Hair follicular keratinocyte (primary cell): ENCODE measurements at places on chromosomes 5 and 9. TPM values are rescaled to one million over a fixed set of nuclear protein-coding genes. Genes with fewer than 3 reads are reported as not detected.

Gene LCN15
- total RNA-seq: not detected in 2 replicates

Gene NPDC1
- 2.9 and 9.0 TPM in 2 replicates for total RNA-seq

Gene CRB2
- not detected in 2 replicates for total RNA-seq

Gene TGFBI
- total RNA-seq: 347 and 420 TPM in 2 replicates

Gene TAS2R1
- total RNA-seq: not detected in 2 replicates

Gene SLC45A2
- total RNA-seq: not detected in 2 replicates

Gene CMYA5
- total RNA-seq: under 0.01 TPM in 1 of 2 replicates, not detected in the other

Gene CARTPT
- total RNA-seq: not detected in 2 replicates

Gene PDZD2
- total RNA-seq: 3.0 and 5.1 TPM in 2 replicates

Gene PCDHB10
- under 0.01 and 0.04 TPM in 2 replicates for total RNA-seq

Gene FOXD4L3
- not detected in 2 replicates for total RNA-seq

Gene CCDC183
- 1.3 TPM in 1 of 2 replicates, not detected in the other for total RNA-seq

Gene PCDHB6
- not detected in 2 replicates for total RNA-seq

Gene KCNN2
- not detected in 2 replicates for total RNA-seq

Gene PPP2CA
- total RNA-seq: 108 and 193 TPM in 2 replicates

Gene ADGRD2
- total RNA-seq: 0.11 TPM in 1 of 2 replicates, not detected in the other
